ENCODE measurements at places on chromosomes 13 and 19.

GRCh38 chr19:3575260-3575741, 2.6 kb downstream of the HMG20B start:
- peak; percentile 36 for DNase-seq

DNA sequence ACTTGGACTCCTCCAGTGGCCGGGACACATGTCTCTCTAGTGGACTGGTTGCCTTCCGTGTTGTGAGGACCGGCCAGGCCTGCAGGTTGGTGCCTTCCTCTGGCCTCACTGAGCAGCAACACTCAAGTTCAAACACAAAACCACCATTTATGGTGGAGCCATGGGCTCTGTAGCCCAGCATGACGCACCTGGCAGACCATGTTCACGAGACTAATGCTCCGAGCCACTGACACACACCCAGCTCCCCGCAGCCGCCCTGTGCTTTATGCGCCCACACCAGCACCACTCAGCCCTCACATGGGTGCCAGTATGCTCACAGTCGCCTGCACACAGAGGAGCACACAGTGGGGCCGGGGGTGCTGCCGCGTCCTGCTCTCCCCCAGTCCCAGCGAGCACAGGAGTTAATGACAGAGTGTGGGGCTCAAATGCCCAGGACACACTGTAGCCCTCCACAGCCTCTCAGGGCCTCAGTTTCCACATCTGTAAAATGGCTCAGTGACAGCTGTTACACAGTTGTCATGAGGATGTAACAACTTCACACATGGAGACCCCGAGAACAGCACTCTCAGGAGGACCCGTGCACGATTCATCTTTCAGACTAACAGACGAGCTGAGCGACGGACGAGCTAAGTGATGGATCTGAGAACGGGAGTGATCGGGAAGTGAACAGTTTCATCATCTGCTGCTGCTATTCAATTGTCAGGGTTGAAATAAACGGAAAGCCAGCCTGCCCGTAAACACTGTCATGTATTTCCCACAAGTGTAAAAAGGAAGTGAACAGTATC, 7.8 kb downstream of the GAS6 start:
- DNase-seq = no peak

DNA sequence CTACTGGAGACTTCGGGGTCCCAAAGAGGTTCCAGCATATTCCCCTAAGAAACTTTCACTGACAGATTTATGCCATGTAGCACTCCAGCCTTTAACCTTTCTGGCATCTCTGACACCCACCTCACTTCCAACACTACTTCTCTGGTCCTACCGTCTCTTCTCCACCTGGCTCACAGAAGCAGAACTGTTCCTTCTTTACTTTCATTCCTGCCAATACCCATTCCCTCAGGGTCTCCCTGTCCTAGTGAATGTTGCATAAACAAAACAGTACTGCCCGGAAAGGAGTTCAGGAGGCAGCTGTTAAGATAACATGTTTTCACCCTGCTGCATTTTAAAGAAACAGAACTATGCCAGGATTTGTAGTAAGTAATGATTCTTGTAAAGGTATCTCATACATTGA, 136.0 kb upstream of the MIR17HG start:
- DNase-seq = no peak

- no peak for DNase-seq
These were observed 167.3 kb downstream of the FLT1 start for GRCh38 chr13:28327373-28328270.

DNA sequence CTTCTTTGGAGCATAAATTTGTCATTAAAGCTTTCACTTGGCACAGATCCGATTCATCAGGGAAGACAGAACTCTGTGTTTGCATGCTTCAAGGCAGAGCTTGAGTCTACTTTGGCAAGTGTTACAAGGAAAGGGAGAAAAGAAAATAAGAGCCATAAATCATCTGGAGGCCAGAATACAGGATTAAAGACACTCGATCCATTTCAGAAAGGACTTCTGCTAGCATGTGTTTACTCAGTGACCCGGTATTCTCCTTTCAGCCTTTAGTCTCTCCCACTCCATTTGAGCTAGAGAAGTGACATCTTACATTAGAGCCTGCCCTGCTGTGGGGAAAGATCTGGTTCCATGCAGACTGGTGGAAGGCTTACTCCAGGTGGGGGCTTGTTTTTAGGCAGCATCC, 306.4 kb downstream of the KLF5 start:
- no peak for DNase-seq

DNA sequence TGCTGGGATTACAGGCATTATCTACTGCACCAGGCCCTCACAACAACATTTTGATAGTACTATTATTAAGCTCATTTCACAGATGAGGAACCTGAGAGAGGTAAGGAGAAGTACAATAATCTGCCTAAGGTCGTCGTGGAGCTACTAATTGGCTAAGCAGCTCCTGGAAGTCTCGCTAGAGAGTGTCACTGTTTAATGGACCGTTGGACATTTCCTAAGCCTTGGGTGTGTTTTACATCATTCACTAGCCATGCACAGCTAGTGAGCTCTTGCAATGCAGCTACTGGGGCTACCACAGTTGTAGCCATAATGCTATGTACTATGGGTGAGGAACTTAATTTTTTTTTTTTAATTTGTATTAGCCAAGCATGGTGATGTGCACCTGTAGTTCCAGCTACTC, 34.0 kb upstream of the OR1M1 start:
- DNase-seq = no peak

GRCh38 chr13:61151062-61151461, 264.6 kb downstream of the PCDH20 start:
- no peak for DNase-seq

GRCh38 chr13:99614465-99614885, 113.2 kb downstream of the TM9SF2 start:
- peak; percentile 42 for DNase-seq

- DNase-seq = peak; percentile 42
These were observed 127.5 kb downstream of the SIPA1L3 start for GRCh38 chr19:38034492-38034860.

- peak; percentile 67 for DNase-seq
These were observed 24.9 kb downstream of the EPS15L1 start for GRCh38 chr19:16446724-16447368.

- DNase-seq = no peak
These were observed 166.8 kb downstream of the PDS5B start for GRCh38 chr13:32752997-32753606.

DNA sequence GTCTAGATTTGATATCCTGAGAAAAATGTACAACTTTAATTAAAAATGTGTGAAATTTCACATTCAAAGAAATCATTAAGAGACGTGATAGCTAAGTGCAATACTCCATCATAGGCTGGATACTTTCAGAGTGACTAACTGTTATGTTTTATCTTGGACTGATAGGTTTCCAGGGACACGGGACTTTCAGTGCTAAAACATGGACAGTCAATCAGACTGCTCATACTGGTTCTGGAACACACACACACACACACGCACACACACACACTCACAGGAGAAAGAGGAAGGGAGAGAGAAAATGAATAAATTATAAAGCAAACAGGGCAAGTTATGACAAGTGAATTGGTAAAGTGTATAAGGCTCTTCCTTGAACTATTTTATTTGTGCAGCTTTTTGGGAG, 955.9 kb downstream of the SLITRK5 start:
- no peak for DNase-seq

DNA sequence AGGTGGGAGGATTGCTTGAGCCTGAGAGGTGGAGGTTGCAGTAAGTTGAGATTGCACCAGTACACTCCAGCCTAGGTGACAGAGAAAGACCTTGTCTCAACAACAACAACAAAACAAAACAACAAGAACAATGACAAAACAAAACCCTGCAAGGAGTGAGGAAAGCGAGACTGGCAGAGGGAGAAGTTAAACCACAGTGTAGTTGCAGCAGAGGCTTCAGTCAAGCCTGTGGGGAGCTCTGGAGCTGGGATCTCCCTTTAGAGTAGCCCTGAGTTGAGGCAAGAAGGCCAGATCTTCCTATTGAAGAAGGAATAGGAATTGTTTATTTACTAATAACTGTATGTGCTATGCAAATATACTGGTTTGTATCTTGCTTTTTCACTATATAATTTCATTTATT, 25.3 kb upstream of the RNASEH2B start:
- DNase-seq = no peak

GRCh38 chr19:51602189-51602854, 27.9 kb downstream of the SIGLEC5 start:
- DNase-seq = no peak
